ENCODE measurements at places on chromosomes 5 and 9.

GRCh38 chr5:169942181-169942580 is 38.1 kb downstream of the INSYN2B start:
- no peak for DNase-seq

- no peak for DNase-seq
Observed at GRCh38 chr9:116219686-116220085, 66.1 kb downstream of the PAPPA start.

DNA sequence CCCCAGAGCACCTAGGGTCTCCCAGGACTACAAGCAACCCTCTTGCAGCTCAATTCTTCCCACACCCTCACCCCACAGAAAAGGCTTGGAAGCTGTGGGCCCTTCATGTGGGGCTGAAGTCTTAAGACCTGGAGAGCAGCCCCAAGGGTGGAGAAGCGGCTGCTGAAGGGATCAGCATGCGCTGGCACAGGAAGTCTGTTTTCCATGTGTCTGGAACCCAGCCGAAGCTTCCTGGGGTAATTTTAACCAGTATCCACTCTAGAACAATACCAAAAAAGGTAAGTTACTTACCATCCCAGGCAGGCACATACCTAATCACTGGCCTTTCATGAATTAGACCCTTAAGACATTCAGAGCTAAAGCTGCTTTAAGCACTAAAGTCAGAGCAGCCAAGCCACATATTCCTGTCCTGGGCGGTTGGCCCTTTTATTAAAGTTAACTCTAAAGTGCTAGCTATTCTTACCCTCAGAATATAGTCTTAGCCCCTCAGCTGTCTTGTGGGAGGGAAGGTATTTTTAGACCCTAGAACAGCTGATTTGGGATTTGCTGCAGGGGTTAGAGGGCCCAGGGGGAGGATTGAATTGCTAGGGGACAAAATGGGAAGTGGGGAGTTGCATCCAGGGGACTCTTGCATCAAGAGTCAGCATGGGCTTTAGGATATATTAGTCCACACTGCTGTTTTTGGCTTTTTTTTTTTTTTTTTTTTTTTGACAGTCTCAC is 6.9 kb downstream of the IL17B start:
- DNase-seq: no peak

- DNase-seq: no peak
Observed at GRCh38 chr5:37836235-37836591, 3.6 kb downstream of the GDNF start.

- no peak for DNase-seq
Observed at GRCh38 chr9:128705051-128705965, 3.0 kb downstream of the PKN3 start.

GRCh38 chr9:74609671-74610405 is 112.7 kb downstream of the RORB start:
- DNase-seq: no peak

GRCh38 chr5:157511651-157512644 is 51.9 kb downstream of the NIPAL4 start:
- DNase-seq: peak; percentile 79

DNA sequence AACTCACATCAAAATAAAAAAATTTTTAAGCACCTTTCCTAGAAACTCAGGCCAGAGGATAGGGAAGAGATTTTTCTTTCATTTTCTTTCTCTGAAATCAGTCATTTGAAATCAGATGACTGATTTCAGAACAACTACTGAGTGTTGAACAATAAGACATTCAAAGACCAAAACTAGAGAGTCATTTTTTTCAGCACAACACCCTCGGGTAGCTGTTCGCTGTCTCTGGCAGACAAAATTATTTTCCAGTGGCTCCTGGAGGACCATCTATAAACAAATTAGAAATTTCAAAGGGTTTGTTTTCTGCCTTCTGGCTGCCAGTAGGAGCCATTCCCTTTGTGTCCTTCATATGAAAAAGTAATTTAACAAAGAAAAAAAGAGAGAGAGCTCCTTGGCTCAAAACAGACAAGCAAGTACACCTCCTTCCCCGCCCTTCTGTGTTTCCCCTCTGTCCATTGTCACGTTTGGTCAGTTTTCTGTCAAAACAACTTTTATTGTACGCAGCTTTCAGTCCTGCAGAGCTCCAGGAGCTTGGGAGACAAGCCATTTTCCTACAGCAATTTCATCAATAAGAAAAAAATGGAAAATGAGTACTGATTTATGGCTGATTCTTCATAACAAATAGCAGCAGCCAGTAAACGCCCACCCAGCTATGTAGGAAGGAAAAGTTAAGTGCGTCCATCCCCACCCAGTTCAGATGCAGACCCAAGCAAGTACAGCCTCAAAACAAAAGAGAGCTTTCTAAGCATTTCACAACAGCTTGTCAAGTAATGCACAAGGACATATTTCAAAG is 405.2 kb downstream of the ZNF608 start:
- DNase-seq: no peak

GRCh38 chr9:3929345-3930047 is 370.4 kb downstream of the GLIS3 start:
- DNase-seq: no peak

DNA sequence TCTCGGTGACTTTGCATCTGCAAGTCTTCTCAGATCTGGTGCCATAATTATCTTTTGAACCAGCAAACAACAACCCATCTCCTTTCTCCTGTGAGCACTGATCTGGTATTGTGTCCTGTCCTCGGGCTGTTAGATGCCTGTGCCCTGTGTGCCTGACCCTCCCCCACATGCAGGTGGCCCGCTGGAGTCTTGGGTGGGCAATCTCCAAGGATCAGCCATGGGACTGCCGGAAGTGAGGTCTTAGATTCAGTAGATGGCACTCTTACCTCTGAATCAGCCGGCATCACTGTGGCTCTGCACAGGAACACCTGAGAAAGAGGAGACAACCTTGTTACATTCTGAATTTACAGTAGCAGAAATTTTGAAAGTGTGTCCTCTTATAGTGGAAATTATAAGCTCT is 172.4 kb downstream of the IRX2 start:
- no peak for DNase-seq

- no peak for DNase-seq
Observed at GRCh38 chr5:59164041-59164830, 581.4 kb downstream of the RAB3C start.

GRCh38 chr9:115039516-115040120 is 78.3 kb downstream of the TNC start:
- DNase-seq: no peak

DNA sequence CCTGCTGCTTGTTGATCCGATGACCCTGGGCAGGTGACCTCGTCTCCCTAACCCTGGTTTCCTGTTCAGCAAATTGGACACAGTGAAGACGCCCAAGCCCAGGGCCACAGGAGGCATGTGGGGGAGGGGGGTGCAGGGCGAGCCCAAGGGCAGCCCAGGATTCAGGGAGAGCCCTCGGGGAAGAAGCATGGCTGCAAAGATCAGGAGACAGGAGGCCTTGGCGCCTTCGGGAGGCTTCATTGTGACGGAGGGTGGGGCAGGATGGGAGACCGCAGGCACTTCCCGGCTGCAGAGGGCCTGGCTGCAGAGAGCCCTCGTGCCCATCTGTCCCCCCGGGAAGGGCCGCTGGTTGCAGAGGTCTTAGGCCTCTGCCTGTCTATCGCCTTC is 6.2 kb downstream of the ASS1 start:
- no peak for DNase-seq

GRCh38 chr5:9140711-9141110 is 405.2 kb downstream of the SEMA5A start:
- no peak for DNase-seq

DNA sequence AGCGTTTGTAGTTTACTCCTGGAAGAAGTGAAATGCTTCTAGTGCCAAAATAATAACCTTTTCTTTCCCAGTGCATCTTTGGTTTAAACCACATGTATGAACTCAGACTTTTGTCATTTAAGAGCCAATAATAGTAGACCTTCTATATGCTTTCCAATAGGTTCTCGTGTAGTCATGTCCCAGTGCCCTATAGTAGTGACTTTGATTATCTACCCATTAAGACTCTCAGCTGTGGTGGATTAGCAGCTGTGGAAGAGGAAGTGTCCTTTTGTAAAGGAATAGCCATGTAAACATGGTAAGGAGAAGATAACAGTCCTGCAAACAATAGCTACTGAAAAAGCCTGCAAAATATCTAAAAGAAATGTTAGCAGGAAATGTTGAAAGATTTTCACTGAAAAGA is 765.3 kb downstream of the MTRR start:
- DNase-seq: no peak

- peak; percentile 95 for DNase-seq
Observed at GRCh38 chr9:136015656-136016571, 54.7 kb upstream of the UBAC1 start.

DNA sequence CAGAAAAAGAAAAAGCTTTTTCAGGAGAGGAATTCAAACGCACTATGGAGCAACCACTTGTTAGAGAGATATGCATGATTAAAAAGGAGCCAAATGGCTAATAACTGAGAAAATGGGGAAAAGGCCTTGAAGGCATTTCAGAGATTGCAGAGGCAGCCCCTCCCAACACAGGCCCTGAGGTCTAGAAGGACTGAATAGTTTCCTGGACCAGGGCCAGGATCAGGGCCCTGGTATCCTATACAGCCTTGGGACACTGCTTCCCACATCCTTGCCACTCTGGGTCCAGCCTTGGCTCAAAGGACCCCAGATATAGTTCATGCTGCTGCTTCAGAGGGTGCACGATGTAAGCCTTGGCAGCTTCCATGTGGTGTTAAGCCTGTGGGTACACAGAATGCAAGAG is 20.7 kb upstream of the FEM1C start:
- DNase-seq: peak; percentile 33

DNA sequence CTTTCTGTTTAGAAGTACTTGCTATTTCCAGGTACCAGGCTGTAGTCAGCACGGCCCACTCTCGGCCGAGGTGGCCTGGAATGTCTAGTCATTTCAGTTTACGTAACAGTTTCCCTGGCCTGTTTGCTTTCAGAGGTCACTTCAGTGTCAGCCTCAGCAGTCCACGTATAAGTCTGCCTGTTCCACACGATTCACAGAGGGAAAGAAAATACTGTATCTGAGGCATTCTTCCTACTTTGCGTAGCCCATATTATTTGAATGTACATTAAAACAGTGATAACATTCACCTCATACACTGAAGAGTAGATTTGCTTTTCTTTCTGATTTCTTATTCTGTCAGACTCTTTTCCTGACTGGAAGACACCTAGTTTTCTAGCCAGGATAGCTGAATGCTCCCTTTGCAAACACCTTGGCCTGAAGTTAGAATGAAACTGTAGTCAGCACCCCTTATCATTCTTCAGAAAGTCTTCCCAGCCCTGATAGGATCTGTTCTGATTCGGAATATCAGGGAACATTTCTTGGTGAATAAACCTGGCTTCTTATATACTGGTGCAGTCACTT is 140.9 kb downstream of the AOPEP start:
- DNase-seq: peak; percentile 68

GRCh38 chr5:179432547-179432946 is 87.3 kb upstream of the ADAMTS2 start:
- no peak for DNase-seq

- DNase-seq: no peak
Observed at GRCh38 chr5:159257007-159257406, 6.1 kb upstream of the UBLCP1 start.

DNA sequence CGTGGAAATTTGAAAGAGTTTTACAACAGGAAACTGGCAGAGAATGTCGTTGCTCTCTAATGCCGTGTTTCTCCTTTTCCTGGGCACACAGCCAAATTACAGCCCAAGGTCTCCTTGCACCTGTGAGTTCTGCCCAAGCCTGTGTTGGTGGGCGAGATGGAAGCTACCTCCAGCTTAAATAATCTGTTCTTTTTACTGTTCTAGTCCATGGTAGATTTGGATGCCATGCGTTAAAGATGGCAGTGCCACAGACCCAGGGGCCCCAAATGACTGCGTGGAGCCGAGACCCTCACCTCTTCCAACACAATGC is 92.6 kb upstream of the IRX4 start:
- no peak for DNase-seq

DNA sequence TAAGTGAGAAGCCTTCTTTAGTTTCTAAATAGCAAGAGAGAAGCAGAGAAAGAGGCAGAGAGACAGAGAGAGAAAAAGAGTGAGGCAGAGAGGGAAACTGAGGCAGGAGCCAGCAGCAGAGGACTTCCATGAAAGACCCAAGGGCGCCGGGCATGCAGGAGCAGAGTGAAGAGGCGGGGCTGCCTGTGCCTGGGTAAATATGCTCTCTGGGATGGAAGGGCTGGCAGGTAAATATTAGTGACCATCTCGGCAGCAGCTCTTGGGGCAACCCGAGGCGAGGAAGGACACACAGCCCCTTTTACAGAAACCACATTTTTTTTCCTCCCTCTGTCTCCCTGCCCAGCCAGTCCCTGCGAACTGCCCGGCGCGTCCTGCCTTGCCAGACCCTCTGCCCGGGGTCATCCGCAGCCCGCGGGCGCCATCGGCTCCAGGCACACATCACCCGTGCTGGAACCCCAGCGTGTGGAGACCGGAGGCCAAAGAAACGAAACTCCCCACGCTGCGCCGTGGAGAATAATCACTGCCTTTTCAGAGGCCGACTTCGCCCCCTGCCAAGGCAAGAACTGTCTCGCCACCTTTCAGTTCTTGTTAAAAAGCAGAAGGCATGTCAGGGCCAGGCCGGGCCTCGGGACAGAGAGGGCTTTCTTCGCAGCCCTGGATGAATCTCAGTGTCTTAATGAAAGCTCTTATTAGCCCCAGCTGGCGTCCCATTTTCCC is 61.3 kb downstream of the BOD1 start:
- no peak for DNase-seq

DNA sequence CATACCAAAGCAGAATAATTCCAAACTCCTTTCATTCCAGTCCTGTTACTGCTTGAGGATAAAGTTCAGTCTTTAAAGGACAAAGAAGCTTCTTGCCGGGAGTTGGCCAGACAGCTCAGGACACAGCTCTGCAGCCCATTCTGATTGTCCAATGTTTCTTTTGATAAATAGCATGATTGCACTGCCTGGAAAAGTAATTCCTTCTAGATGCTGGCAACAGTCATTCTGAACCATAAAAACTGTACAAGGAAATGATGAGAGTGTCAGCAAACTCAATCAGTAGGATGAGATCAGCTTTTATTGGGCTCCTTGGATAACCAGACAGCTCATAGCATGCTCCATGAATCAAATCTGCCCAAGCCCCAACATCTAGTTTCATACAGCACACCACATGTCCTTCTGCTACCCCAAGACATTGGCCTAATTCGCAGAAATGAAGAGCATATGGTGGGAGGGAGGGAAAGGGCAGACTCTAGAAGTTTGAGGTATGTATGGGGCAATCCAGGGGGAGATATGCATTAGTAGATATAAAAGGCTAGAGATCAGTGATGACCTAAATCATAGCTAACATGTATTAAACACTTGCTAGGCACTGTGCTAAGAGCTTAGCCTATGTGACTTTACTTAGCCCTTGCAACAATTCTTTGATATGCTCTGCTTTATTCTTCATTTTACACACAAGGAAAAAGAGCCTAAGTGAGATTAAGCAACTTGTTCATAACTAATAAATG is 219.9 kb upstream of the NREP start:
- no peak for DNase-seq

DNA sequence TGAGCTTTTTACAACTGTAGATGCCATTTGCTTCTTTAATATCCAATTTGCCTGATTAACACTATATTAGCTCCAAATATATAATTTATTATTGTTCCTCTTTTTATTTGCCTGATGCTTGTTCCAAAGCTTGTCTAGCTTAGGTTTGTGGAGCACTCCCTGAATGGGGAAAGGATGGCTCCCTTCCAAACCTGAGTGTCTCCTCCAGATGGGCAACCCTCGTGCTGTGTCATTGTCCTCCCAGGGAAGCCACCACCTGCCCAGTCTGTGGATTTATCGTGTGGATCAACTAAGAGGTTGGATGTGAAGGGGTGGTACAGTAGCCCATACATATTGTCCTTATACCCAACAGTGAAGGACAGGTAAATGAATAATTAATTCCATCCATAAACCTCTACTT is 404.9 kb downstream of the CDK5RAP2 start:
- DNase-seq: no peak
